ENCODE measurements at places on chromosomes 13 and 19.

GRCh38 chr19:3698974-3699740 lies 1.1 kb downstream of the PIP5K1C start:
- H3K4me3 ChIP-seq: peak overlapping the region; percentile 91
- H3K27me3 ChIP-seq: peaks cover 2% of the 10 kb centered on the region
- H3K36me3 ChIP-seq: no peaks in the 10 kb centered on the region
- H3K4me1 ChIP-seq: peaks cover 23% of the 10 kb centered on the region

GRCh38 chr19:30647891-30648720 lies 275.9 kb downstream of the ZNF536 start:
- no peaks in the 10 kb centered on the region for H3K4me1 ChIP-seq
- H3K4me3 ChIP-seq: no peak overlapping the region
- no peak for DNase-seq
- H3K27me3 ChIP-seq: no peaks in the 10 kb centered on the region
- H3K36me3 ChIP-seq: no peaks in the 10 kb centered on the region

- H3K4me1 ChIP-seq: no peaks in the 10 kb centered on the region
- no peaks in the 10 kb centered on the region for H3K36me3 ChIP-seq
- no peak overlapping the region for H3K4me3 ChIP-seq
- no peak for DNase-seq
- H3K27me3 ChIP-seq: peaks cover 2% of the 10 kb centered on the region
Measured at GRCh38 chr13:51122868-51123566, 11.9 kb upstream of the C13orf42 start.

- no peak overlapping the region for H3K4me3 ChIP-seq
- H3K27ac ChIP-seq: no peak overlapping the region
- no peaks in the 10 kb centered on the region for H3K27me3 ChIP-seq
Measured at GRCh38 chr13:44191103-44191502, 182.5 kb upstream of the SERP2 start.

- H3K4me3 ChIP-seq: no peak overlapping the region
- H3K36me3 ChIP-seq: no peaks in the 10 kb centered on the region
- H3K27me3 ChIP-seq: no peaks in the 10 kb centered on the region
Measured at GRCh38 chr13:35818633-35819067, 312.5 kb downstream of the DCLK1 start.

GRCh38 chr19:37551129-37551993 lies 43.2 kb downstream of the ZNF571 start:
- peaks cover 15% of the 10 kb centered on the region for H3K4me1 ChIP-seq
- H3K27me3 ChIP-seq: peaks cover 1% of the 10 kb centered on the region
- H3K36me3 ChIP-seq: peaks cover 18% of the 10 kb centered on the region
- peak; percentile 58 for DNase-seq

Data from immature natural killer cell (primary cell).